ENCODE measurements at places on chromosomes 4 and X. TPM values are rescaled to one million over a fixed set of nuclear protein-coding genes. Genes with fewer than 3 reads are reported as not detected.

Gene MGARP
- polyA plus RNA-seq: 10.9 TPM

DNA sequence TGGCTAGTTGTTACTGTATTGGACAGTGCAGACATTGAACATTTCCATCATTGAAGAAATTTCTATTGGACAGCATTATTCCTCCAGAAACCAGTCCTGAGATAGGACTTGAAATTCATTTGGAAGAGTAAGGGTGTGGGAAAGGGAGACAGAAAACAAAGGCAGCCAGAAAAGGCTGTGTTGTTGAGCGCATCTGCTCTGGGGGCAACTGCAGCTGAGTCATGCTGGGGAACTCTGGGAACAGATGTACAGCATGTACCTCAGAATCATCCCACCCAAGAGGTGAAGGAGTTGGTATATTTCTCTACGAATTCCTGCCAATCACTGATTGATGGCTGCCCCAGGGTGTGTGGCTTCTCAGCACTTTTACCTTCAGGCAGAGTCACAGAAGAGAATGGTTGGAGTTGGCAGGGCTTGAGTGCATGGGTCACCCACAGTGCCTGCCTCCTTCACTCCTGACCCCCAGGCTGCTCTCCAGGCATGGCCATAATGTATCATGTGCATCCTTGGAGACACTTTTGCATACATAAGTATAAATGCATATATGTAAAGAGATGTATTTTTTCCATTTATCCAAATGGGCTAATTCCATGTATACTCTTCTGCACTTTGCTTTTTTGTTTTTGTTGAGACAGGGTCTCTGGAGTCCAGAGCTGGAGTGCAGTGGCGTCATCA, 39.4 kb downstream of the GEMIN8 start:
- H3K27ac ChIP-seq: no peak overlapping the region
- H3K27me3 ChIP-seq: no peaks in the 10 kb centered on the region
- H3K4me3 ChIP-seq: no peak overlapping the region
- H3K36me3 ChIP-seq: no peaks in the 10 kb centered on the region

- no peaks in the 10 kb centered on the region for H3K27me3 ChIP-seq
- no peak for DNase-seq
- H3K4me1 ChIP-seq: no peaks in the 10 kb centered on the region
Measured at GRCh38 chrX:23822397-23822796, 39.4 kb downstream of the SAT1 start.

Gene OCIAD1
- polyA plus RNA-seq: 141 TPM

- H3K36me3 ChIP-seq: no peaks in the 10 kb centered on the region
- H3K4me3 ChIP-seq: no peak overlapping the region
- no peak overlapping the region for H3K27ac ChIP-seq
- no peaks in the 10 kb centered on the region for H3K4me1 ChIP-seq
Measured at GRCh38 chr4:83431200-83431599, 24.4 kb downstream of the HELQ start.

- no peak overlapping the region for H3K27ac ChIP-seq
- H3K36me3 ChIP-seq: no peaks in the 10 kb centered on the region
- H3K4me3 ChIP-seq: no peak overlapping the region
- DNase-seq: no peak
Measured at GRCh38 chrX:79130857-79131256, 13.6 kb upstream of the GPR174 start.

GRCh38 chrX:13153796-13154195, 109.4 kb upstream of the FAM9C start:
- H3K4me1 ChIP-seq: no peaks in the 10 kb centered on the region
- H3K36me3 ChIP-seq: no peaks in the 10 kb centered on the region
- no peak overlapping the region for H3K4me3 ChIP-seq
- DNase-seq: no peak

DNA sequence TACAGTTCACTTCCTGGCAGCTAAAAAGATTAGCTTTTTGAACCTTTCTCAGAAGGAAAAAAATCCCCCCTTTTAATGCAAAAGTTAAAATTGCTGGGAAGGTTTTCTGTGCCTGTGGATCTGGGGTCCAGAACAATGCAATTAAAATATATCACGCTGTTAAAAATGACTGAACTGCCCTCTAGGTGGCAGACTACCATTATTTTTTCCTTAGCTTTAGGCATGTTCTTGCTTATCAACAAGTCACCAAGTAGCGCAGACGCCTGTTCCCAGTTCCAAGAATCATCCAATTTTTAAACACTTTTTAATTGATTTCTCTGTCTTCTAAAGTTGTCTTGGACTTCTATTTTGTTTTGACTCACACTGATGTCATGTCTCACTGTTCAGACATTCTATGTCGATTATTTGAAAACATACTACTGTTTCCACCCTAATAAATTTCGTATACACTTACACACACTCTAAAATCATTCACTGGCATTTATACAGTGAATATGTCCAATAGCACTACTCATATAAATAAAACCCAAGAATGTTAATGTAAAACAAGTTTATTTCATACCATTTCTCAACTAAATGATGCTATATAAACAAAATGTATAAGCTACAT, 661.6 kb downstream of the RAPGEF2 start:
- no peaks in the 10 kb centered on the region for H3K36me3 ChIP-seq
- DNase-seq: peak; percentile 30
- H3K27ac ChIP-seq: no peak overlapping the region

GRCh38 chrX:73215246-73215645, 595 bp upstream of the NAP1L2 start:
- no peaks in the 10 kb centered on the region for H3K27me3 ChIP-seq
- no peak overlapping the region for H3K4me3 ChIP-seq
- H3K36me3 ChIP-seq: no peaks in the 10 kb centered on the region
- DNase-seq: no peak
- no peaks in the 10 kb centered on the region for H3K4me1 ChIP-seq

Gene ZCCHC18
- polyA plus RNA-seq: 2.5 TPM

Gene NAT8L
- polyA plus RNA-seq: 36.6 TPM

DNA sequence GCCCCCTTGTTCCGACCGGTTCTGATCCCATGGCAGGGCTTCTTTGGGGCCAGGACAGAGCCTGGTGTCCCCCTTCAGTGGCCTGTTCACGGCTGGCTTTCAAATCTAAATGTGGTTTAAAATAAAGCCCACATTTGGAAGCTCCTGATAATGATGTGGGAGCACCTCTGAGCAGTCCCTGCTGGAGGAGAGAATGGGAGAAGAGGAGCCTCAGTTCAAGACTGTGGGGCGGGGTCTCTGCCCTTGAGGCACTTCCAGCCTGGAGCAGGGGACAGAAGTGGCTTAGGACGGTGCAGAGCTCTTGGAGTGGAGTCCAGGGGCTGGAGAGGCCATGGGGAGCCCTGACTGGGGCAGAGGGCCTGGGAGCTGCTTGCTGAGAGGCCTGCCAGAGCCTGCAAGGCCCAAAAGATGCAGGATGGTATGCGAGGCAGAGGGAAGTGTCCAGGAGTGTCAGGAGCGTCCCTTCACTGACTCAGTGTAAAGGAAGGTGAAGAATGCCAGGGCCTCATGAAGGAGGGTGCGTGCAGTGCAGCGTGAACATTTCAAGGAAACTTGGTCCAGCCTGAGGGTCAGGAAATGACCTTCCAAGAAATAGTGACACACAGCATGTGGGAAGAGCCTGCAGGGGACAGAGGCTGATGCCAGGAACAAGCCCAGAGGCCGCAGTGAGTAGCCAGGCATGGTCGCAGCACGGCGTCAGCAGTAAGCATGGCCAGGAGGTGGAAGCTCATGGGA, 21.1 kb upstream of the TADA2B start:
- no peak overlapping the region for H3K27ac ChIP-seq
- H3K4me3 ChIP-seq: no peak overlapping the region
- H3K36me3 ChIP-seq: no peaks in the 10 kb centered on the region
- H3K4me1 ChIP-seq: no peaks in the 10 kb centered on the region

Gene TSPAN7
- 21.5 TPM for polyA plus RNA-seq

DNA sequence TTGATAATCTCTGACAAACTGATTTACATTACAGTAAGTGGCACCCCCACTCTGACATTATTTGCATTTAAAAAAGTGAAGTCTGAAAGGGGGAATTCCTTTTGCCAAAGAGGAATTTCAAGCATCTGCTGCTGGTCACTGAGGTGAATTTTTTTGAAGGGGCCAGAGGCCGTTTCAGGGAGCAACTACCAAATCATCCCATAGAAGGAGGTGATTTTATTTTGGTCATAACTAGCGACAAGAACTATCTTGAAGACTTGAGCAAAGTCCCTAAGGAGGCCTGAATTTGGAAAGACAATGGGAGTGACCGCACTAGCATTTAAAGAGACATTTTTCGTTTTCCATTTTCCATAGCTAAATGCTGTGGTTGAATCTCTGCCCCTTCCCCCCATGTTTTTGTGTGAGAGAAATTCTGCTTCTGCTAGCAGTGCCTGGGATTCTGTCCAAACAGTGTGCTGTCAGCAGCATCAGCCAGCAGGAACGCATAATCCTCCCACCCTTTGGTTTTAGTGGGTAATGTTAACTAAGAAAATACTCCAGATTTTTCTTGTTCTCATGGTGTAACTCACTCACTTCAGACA, 110.1 kb upstream of the MED14 start:
- no peak overlapping the region for H3K4me3 ChIP-seq
- no peak overlapping the region for H3K27ac ChIP-seq
- H3K4me1 ChIP-seq: no peaks in the 10 kb centered on the region

Gene CNGA2
- polyA plus RNA-seq: 0.83 TPM

GRCh38 chr4:139144911-139145551, 32.0 kb downstream of the ELF2 start:
- H3K36me3 ChIP-seq: no peaks in the 10 kb centered on the region
- H3K27me3 ChIP-seq: no peaks in the 10 kb centered on the region
- DNase-seq: no peak
- H3K4me3 ChIP-seq: no peak overlapping the region
- peaks cover 25% of the 10 kb centered on the region for H3K4me1 ChIP-seq

DNA sequence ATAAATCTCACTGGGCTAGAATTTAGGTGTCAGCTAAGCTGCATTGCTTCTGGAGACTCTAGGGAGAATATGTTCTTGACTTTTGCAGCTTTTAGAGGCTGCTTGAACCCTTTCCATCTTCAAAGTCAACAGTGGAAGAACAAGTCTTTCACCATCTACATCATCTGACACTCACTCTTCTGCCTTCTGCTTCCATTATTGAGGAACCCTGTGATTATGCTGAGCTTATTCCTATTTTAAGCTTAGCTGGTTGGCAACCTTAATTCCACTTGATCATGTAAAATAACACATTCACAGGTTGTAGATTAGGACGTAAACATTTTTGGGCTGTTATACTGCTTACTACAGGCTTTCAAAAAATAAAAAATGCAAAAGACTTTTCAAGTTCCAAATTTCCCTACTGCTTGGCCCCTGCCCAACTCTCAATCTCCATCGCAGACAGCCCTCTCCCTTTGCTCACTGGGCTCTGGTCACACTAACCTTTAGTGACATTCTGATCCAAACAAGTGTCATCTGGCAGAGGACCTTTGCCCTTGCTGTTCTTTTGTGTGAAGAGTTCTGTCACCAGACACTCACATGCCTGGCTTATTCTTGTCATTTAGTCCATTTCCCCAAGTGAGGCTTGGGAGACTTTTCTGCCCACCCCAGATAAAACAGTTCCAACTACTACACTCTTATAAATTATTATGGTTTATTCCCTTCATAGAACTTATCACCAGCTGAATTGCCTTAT, 1056.0 kb downstream of the STIM2 start:
- H3K27me3 ChIP-seq: no peaks in the 10 kb centered on the region
- H3K36me3 ChIP-seq: no peaks in the 10 kb centered on the region
- H3K27ac ChIP-seq: no peak overlapping the region
- H3K4me3 ChIP-seq: no peak overlapping the region
- no peak for DNase-seq
- H3K4me1 ChIP-seq: no peaks in the 10 kb centered on the region

Gene TMPRSS11A
- 0.70 TPM for polyA plus RNA-seq

Gene VEGFC
- polyA plus RNA-seq: 4.3 TPM

Gene GRIA2
- 1.6 TPM for polyA plus RNA-seq

Gene SMR3B
- 6.1 TPM for polyA plus RNA-seq

Gene RIBC1
- polyA plus RNA-seq: 52.0 TPM

DNA sequence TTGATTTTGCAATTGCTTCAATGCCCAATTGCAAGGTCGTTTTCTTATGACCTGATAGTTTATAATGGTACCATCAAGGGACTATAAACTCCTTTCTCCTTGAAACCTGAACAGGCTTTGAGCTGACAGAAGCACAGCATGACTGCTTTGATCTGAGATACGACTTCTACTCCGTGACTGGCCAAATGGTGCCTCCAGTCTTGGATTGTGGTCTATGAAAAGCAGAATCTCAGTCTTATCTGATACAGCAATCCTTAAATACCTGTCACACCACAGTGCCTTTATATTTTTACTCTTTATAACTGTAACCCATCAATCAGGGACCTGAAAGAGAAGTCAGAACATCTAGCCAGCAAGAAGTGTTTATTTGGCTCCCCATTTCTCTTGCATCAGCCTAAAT, 93.1 kb downstream of the DOCK11 start:
- no peak overlapping the region for H3K27ac ChIP-seq
- H3K4me1 ChIP-seq: no peaks in the 10 kb centered on the region
- H3K4me3 ChIP-seq: no peak overlapping the region
- H3K27me3 ChIP-seq: no peaks in the 10 kb centered on the region
- DNase-seq: no peak
- no peaks in the 10 kb centered on the region for H3K36me3 ChIP-seq

DNA sequence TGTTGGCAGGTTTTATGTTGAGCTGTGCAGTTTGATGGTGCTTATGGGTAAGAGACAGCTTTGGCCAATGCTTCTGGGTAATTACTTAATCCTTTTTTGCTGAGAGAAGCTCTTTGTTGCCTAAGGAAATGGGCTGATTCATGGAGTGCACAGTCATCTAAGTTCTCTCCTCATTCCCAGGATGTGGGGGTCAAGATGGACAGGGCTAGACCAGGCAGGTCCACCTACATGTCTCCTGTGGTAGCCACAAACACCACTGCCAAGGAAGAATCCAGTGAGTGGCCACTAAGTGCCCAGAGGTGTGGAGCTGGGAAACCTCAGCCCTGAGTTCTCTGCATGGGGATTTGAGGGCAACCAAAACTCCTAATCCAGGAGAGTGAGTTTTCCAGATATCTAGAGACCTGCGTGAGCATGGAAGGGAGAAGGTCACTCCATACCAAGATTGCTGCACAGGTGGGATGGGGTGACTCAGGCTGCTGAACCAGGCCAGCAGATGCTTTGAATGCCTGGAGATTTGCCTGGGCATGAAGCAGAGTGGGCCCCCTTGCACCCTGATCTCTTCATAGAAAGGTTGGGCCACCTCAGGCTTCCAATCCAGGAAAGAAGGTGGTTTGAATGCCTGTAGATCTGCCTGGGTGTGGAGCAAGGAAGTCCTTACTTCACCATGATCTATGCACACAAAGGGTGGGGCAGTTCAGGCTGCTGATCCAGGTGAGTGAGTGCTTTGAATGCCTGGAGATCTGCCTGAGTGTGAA, 234.8 kb upstream of the GNPDA2 start:
- H3K36me3 ChIP-seq: no peaks in the 10 kb centered on the region
- no peak for DNase-seq
- H3K4me1 ChIP-seq: no peaks in the 10 kb centered on the region
- H3K4me3 ChIP-seq: no peak overlapping the region
- no peaks in the 10 kb centered on the region for H3K27me3 ChIP-seq

DNA sequence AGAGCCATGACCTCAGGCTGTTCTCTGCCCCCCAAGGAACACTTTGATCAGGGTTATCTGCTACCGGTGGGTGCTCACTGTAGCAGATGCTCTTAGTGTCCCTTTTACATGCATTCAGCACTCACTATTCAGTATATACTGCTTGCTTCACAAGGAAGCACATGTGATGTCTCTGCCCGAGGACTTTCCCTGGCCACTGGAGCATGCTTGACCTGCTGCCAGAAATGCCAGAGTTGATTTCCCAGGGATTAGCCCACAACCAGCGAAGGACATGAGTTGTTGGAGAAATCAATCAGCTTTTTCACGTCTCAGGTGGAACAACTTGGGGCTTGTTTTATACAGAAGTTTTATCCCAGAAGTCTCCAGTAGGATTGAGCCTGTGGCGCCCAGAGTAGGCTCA, 51.2 kb upstream of the RPS6KA3 start:
- no peak for DNase-seq
- no peak overlapping the region for H3K4me3 ChIP-seq
- H3K27me3 ChIP-seq: no peaks in the 10 kb centered on the region
- no peaks in the 10 kb centered on the region for H3K4me1 ChIP-seq
- H3K36me3 ChIP-seq: no peaks in the 10 kb centered on the region
